ENCODE measurements at places on chromosomes 6 and 20.

DNA sequence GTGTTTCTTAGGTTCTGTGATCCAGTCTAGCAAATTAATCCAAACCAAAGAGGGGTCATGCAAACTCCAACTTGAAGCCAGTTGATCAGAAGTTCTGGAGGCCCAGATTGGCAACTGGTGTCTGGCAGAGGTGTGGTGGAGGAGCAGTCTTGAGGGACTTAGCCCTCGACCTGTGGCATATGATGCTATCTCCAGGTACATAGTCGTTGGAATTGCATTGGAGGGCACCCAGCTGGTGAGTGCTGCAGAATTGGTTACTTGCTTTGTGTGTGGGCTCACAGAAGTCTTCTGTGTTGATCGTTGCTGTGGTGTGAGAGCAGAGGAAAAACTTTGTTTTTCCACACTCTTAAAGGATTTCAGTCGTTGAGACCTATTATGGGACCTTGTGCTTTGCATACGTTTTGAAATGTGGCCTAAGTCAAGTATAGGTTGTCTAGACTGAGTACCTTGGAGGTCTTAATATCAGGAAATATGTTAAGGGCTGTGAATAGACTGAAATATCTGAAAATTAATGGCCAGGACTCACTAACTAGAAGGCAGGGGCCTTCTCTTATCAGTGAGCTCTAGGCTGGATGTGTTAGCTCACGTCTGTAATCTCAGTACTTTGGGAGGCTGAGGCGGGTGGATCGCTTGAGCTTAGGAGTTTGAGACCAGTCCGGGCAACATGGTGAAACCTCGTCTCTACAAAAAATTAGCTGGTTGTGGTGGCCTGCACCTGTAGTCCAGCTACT is 7.8 kb downstream of the PANK2 start:
- DNase-seq: no peak

DNA sequence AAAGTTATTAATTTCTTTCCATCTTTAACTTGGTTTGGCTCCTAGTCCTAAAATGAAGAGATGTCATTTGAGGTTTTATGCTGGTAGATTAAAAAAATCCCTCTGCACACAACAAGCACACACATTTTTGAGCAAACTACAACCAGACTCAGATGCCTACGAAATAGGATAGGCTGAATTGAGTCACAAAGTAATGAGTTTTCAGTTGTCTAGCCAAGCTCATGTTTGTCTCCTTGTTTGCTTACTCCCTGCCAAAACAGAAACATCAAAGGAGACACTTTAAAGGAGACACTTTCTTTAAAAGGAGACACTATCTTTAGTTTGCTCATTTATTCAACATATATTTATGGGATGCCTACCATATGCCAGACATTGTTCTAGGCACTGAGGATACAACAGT is 56.2 kb downstream of the TPBG start:
- DNase-seq: no peak

DNA sequence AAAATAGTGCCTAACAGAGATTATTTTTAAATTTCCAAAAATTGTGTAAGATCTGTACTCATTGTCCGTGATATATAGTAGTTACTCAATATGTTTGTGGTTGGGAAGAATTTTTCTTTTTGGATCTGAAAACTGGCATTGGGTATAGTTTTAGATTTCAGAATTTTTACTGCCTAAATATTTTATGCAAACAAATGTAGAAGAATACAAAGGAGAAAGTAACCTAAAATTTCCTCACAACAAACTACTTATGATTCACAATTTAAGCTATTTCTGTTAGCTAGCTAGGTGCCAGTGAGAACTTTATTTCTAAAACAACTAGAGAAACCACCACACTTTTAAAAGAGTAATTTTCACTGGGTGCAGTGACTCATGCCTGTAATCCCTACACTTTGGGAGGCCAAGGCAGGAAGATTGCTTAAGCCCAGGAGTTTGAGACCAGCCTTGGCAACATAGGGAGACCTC is 38.8 kb downstream of the SESN1 start:
- DNase-seq: no peak

- no peak for DNase-seq
Observed at GRCh38 chr6:75746221-75746620, 2.8 kb upstream of the MYO6 start.

- peak; percentile 78 for DNase-seq
Observed at GRCh38 chr6:5979650-5980420, 26.9 kb downstream of the NRN1 start.

DNA sequence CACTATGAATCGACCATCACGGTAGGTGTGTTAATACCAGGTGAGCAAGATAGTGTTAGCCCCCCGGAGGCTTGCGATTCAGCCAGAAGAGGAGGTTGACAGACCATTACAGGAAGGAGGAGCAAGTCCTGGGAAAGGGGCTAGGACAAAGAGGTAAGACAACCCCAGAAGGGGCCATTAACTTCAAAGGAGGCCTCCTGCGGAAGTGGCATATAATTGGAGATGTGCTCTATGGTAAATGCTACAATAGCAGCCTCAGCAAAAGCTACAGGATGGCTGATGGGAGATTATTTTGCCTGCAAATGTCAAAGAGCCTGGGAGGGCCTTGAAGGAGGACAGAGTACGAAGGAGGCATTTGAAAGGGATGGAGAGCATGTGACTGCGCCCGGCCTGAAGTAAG is 108.6 kb upstream of the CITED2 start:
- DNase-seq: no peak

DNA sequence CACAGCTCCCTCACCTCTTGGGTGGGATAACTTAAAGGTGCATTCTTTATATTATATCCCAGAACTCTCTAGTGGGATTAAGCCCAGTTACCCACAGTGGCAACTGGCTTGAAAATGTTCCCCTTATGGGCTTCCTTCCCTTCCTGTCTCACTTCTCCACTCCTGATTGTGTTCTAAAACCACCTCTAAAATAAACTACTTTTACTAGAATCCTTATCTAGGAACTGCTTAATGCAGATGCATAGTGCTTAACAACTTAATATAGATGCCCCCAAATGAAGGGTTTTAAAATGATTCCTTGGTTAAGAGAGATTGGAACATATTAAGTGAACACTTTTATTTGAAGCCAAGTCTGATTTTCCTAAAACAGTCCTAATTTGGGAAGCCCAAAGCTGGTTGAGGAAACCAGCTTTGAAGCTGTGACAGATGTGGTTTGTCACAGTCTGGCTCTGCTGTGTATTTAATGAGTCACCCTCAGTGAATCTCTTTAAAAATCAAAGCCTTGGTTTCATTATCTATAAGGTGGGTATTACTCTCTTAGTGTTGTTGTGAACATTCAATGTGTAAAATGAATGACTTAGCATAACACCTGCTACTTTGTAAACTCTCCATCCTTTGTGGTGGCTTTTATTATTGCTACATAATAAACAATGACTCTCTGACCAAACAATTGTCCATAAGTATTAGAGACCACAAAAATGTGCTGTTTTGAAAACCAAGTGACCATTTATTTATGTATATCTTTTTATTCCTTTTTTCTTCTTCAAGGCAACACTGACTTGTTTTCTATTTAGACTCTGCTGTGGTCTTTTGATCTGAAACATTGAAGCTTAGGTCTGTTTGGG is 24.4 kb downstream of the PLCB1 start:
- peak; percentile 75 for DNase-seq

GRCh38 chr6:99350573-99350972 is 1.1 kb upstream of the FAXC start:
- no peak for DNase-seq

GRCh38 chr6:69220375-69220774 is 576.4 kb downstream of the LMBRD1 start:
- no peak for DNase-seq

DNA sequence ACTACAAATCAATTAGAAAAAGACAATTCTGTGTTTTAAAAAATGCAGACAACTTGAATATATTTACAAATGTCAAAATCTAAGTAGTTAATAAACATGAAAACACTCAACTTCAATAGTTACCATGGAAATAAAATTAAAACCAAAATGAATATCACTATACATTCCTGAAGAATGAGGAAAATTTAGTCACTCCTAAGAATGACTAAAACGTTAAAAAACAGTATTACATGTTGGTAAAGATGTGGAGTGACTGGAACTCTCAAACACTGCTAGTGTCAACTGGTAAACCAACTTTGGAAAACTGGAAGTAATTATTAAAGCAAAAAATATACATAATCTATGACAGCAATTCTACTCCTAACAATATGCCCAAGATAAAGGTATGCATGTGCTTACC is 36.3 kb downstream of the AHI1 start:
- DNase-seq: no peak

DNA sequence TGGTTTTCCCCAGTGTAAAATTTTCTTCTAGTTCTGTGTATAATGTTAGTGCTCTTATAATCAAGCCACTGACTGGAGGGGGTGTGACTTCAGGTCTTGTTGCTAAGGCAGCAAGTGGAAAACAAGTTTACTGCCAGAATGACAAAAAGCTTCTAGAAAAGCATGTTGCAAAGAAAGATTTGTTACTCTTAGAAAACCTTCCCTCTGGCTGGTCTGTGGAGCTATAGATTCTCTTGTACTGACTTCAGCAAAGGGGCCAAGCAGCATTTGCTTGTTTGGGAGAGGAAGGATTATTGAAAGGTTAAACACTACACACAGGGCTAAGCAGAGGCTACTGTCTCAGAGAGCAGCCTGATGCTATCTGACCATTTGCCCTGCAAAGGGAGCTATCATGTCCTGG is 288.8 kb downstream of the BTBD9 start:
- no peak for DNase-seq

DNA sequence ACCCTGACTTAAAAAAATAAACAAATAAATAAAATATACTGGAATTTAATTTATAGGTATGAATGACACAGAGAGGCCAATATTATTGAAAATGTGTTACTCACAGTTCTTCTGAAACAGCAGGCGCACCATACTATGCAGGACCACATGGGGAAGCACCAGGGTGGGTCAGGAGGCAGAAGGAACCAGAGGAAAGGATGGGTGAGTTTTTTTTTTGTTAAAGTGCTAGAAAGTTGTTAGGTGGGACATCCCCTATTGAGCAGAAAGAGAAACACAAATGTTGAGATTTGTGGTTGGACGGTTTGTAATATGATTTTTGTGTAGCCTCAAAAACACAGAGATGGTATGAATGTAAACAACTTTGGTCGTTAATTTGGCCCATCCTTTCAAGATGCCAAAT is 26.0 kb downstream of the PTPRA start:
- DNase-seq: no peak

GRCh38 chr6:72530152-72530551 is 91.7 kb upstream of the KCNQ5 start:
- DNase-seq: no peak

DNA sequence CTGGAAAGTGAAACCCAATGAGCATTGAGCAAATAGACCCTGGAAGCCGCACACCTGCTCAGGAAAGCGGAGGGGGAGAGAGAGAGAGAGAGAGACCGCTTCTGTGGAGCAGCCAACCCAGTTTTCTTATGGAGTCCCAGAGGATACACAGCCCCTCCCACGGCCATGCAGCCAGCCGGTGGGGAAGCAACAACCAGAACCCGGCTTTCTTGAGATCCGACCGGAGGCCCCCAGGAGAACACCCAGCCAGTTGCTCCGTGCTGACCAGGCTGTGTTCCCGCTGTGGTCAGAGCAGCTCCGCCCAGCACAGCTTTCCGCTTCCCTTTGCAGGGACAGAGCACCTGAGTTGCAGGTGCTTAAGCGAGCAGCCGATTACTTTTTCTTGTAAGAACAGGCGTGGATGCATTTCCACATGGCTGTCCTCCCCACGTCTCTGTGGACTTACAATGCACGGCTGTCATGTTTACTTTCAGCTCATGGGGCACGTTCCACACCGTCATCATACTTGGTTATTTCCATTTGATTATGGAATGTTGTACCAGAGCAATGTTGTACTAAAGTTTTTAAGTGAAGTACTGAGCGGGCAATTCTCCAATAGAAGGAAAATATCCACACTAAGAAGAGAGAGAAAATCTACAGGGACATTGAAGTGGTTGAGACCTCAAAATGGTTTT is 381.9 kb downstream of the THBS2 start:
- DNase-seq: no peak
